C1 segment of cervical spinal cord (tissue), 14 donors: ENCODE measurements at places on chromosomes 3 and 15.

GRCh38 chr3:170999737-171000242 is 26.7 kb downstream of the SLC2A2 start:
- DNase-seq, result no peak

- no peak for DNase-seq
Observed at GRCh38 chr3:43288850-43289249, 2.5 kb downstream of the SNRK start.

- no peak for DNase-seq
Observed at GRCh38 chr15:35936284-35936683, 390.3 kb upstream of the DPH6 start.

- DNase-seq, result no peak
Observed at GRCh38 chr15:68252925-68253534, 23.5 kb upstream of the CLN6 start.

GRCh38 chr3:33211444-33211843 is 7.2 kb downstream of the SUSD5 start:
- DNase-seq, result no peak

- DNase-seq, result no peak
Observed at GRCh38 chr15:52101542-52102323, 10.8 kb downstream of the BCL2L10 start.

DNA sequence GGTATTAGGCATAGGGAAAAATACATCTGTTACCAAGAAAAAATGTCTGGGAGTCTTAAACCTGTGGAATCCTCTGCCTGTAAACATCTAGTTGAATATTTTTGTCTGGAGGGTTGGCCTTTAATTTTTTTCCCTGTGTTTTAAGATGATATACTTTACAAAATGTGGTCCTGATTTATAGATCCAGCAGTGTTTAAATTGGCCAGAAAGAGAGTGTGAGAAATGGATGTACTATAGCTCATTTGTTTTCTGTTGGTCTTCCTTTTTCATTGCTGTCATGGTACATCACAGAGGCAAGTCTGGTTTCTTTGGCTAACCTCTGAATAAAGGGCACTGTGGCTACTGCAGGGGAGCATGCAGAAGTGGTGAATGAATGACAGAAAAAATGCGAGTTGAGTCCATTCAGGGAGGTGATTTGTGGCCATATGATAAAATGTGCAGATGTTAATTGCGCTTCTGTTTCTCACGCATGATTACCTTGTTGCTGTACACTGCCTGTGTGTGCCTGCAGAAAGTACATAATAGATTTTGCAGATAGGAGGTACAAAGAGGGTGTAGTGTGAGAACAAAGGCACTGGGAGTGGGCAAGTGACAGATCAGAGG is 150.0 kb downstream of the NFKBIZ start:
- DNase-seq, result no peak

- DNase-seq, result no peak
Observed at GRCh38 chr15:64162478-64162868, 349 bp downstream of the PPIB start.

DNA sequence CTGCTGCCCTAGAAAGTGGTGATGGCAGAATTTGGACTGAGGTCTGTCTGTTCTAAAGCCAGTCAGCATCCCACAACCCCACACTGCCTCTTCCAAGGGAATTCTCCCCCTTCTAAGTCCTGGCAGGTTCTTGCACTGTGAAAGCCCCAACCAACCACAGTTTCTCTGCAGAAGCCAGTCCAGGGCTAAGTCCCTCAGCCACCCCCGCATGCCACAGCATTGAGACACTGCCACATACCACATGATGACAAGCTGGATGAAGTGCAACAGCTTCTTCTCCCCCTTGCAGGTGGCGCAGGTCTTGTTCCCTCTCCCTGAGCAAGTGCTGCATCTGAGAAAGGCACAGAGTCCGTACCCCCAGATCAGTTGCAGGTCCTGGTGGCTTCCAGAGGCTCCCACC is 18.6 kb downstream of the SSUH2 start:
- no peak for DNase-seq

GRCh38 chr3:21798356-21799088 is 47.5 kb upstream of the ZNF385D start:
- no peak for DNase-seq

DNA sequence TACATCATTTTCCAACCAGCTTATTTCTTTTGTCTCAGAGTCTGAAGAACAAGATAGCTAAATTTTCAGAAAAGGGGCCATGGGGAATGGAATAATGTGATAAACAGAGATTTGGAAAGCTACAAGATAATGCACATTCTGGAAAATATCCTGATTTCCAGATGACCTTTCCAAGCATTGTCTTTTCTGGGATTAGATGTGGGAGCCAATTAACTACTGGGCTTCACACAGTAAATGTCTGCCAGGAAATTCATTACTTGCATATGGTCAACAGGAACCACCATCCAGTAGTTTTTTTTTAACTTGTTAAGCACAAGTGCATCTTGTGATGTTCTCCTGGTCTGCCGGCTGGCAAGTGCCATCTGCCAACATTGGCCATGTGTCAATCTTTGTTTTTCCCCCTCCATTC is 131.1 kb upstream of the BFSP2 start:
- DNase-seq, result peak; percentile 35

DNA sequence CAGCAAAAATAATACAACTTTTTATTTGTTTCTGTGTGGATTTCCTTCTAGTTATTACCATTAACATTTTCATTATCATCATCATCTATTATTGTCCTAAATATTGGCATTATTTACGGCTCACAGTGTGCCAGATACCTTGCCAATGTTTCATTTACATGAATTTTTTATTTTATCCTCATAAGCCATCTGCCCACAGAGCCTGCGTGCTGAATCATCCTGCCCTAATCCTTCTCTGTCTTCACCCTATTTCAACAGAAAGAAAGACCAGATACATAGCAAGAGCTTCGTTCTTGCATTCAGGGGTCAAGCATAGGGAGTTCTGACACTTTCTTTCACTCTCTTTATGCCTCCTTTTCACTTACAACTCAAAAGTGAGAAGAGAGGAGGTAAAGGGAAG is 82.0 kb downstream of the KCNMB2 start:
- DNase-seq, result no peak

DNA sequence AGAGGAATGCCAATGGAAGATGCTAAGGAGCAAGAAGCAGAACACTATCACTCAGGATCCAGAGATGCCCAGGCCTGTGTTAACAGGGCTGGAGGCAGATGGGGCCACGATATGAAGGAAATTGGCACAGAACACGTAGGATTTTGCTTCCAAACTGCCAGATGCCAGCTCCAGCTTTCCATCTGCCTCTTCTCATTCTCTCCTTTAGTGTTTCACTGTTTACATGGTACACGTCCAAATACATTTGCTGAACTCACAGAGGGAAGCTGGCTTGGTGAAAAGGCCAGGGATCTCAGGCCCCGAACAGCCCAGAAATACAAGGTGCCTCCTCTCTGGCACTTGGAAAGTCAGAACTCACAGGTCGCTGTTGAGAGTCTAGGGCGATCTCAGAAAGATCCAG is 187.0 kb downstream of the NTRK3 start:
- no peak for DNase-seq

GRCh38 chr3:31530039-31530959 is 2.4 kb upstream of the STT3B start:
- no peak for DNase-seq

DNA sequence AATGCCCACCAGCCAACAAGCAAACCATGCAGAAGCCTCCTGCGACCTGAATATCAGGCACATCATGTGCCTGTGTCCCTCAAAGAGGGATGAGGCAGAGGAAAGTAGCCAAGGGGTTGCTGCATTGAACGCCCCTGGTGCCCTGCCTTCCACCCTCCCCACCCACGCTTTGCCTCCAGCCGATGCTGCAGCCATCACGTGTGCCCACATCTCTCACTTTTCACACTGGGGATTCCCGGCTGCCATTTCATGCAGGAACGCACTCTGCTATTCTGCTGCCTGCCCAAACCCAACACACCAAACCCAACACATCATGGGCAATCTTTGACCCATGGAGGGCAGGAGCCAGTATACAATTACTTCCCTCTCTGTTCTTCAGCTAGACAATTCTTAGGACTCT is 462.2 kb upstream of the PROK2 start:
- DNase-seq, result no peak

DNA sequence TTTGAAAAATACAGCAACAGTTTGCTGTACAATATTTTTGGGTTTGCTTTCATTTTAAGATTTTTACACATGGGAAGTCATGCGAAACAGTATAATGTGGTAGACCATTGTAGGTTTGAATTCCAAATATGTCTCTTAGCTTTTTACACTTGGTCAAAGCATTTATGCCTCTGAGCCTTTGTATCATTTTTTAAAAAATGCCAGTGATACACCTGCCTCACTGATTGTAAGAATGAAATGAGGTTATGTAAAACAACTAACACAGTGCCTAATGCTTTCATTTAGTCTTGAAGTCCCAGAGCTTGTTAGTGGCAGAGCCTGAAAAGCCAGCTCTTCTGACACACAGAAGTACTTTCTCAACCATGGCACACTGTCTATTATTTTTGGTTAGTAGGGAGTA is 202.0 kb downstream of the UBE2E2 start:
- no peak for DNase-seq

DNA sequence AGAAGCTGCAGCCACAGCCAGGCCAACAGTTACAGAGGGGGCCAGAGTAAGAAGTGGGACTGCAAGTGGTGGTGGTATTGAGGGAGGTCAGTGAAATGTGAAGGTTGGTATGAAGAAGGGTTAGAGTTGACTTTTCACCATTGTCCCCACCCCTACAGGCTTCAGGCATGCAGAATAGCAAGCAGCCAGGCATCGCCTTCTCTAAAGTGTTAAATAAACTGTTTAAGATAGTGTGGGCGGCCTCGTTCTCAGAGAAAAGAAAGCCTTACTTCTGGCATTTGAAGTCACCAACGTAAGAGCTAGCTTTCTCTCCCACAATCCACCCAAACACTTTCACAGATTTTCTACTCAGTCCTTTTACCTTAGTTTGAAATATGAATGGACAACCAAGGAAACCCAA is 230.0 kb upstream of the CTDSPL start:
- no peak for DNase-seq

GRCh38 chr3:126022741-126023359 is 53.9 kb downstream of the ROPN1B start:
- no peak for DNase-seq

DNA sequence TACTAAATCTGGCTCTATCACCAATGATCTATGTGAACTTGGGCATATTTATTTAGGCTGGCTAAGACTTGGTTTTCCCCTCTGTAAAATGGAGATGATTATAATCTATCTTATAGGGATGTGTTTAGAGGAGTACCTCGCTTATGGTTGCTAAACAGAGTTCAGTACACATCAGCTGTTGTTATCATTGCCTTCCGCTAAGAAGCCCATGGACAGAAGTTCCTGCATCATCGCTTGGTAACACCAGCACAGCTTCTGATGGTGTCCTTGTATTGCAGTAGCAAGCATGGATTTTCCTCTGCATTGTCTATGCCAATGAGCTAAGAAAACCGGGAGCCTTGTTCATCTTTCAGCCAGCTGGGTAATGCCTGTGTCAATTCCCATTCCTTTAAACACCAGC is 73.1 kb upstream of the LRTM1 start:
- DNase-seq, result no peak

GRCh38 chr15:101775136-101775535 is 28.2 kb upstream of the OR4F6 start:
- DNase-seq, result no peak
